WTC11 (cell line): ENCODE measurements at places on chromosomes 16 and 17. TPM values are rescaled to one million over a fixed set of nuclear protein-coding genes. Genes with fewer than 3 reads are reported as not detected.

Gene KRTAP17-1
- total RNA-seq, result not detected in 3 replicates

Gene TBC1D3D
- total RNA-seq, result 0.44 to 0.46 TPM in 2 of 3 replicates, not detected in the other

Gene ANKRD40CL
- total RNA-seq, result not detected in 3 replicates

Gene FBXO39
- not detected in 3 replicates for total RNA-seq

Gene SMARCE1
- 109 to 114 TPM (median 114 TPM) in 3 replicates for total RNA-seq

Gene PPM1E
- total RNA-seq, result 8.1 to 8.4 TPM (median 8.2 TPM) in 3 replicates

Gene TTC19
- total RNA-seq, result 55.3 to 60.0 TPM (median 58.0 TPM) in 3 replicates

Gene NPIPA8
- total RNA-seq, result 6.8 to 32.4 TPM (median 22.7 TPM) in 3 replicates

Gene TBC1D28
- total RNA-seq, result 0.09 to 0.15 TPM in 2 of 3 replicates, not detected in the other

Gene IRF8
- total RNA-seq, result 1.1 to 1.7 TPM (median 1.3 TPM) in 3 replicates
